Activated T-cell treated with anti-CD3 and anti-CD28 coated beads for 24 hours (primary cell): ENCODE measurements at places on chromosomes 1 and 21.

- no peak for DNase-seq
Measured at GRCh38 chr21:31255896-31256295, 88.2 kb downstream of the TIAM1 start.

DNA sequence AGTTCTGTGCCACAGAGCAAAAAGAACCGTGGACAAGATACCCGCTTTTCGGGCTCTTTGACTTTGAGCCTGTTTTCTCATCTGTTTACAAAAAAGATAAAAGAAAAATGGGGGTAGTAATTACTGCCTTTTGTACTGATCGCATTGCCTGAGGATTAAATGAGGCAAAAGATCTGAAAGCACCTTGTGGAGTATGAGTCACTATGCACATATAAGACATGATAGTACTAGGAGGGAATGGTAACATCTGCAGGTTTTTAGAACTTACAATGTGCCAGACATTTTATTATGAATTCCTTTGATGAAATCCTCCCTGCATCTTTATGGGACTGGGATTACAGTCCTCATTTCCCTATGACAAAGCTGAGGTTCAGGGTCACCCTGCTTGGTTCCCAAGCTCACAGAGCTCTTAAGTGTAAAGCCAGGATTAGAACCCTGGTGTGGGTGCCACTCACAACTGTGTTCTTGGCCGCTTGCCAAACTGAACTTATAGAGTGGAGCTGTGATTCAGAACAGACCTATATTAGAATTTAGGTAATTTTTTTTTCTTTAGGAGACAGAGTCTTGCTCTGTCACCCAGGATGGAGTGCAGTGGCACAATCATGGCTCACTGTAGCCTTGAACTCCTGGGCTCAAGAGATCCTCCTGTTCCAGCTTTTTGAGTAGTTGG, 1.8 kb downstream of the DISC1 start:
- DNase-seq = peak; percentile 54

- DNase-seq = no peak
Measured at GRCh38 chr1:110986407-110986891, 22.7 kb upstream of the LRIF1 start.

DNA sequence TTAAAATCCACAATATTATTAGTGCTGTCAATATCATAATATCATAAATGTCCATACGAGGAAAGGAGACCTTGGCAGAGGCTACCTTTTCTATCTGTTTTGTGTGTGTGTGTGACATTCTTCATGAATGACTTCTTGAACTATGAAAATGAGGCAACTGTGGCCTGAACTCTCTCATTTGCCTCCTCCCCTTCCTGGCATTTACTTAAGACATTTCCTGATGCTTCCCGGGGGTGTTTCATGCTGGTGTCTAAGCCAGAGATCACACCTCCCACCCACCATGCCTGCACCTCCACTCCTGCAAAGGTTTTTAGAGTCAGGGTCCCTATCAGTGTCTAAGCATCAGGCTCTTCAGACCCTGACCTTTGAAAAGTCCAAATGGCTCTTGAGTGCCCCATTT, 420.9 kb downstream of the KIF26B start:
- DNase-seq = no peak

DNA sequence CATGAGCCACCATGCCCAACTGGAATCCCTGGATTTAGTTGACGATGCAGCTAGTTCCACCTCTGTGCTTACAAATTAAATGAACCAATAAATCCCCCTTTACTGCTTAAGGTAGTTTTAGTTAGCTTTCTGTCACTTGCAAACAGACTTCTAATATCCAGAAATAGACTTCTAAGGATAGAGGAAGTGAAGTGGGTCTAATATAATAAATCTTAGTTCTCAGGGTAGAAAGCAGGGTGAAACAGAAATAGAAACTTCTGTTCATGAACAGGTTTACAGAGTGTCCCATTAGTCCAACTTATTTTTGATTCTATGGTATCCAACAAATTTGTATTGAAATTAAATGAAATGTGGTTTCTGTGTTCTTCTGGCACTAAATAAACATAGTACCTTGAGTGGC, 20.1 kb downstream of the BCAS2 start:
- no peak for DNase-seq

- DNase-seq = no peak
Measured at GRCh38 chr1:243508943-243509342, 253.1 kb downstream of the SDCCAG8 start.

DNA sequence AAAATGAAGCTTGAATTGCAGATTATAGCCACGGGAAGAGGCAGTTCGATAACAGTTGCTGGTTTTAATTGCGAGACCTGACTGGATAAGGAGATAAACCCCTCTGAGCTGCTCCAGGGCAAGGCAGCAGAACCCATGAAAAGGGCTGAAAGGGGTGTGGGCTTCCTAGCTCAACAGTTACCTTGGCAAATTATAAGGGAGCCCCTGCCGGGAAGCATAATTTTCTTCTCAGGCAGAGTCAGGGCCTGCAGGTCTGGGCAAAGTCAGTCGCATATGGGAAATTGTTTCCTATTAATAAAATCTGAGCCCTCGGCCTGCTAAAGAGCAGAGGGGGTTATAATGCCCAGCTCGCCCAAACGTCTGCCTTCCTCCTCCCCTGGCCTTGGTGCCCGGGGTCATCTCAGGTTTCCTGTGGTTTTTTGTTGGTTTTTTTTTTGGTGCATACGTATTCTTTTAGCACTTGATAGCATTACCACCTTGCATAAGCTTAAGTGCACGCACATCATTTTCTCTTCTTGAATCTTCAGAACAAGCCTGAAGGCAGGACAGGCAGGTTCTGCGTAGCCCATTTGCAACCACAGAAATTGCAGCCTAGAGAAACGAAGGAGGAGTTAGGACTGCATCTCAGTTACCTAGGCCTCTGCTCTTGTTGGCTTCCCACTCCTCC, 33.9 kb upstream of the SELENON start:
- DNase-seq = no peak

GRCh38 chr1:74395571-74395970, 116.8 kb downstream of the LRRC53 start:
- DNase-seq = no peak

- no peak for DNase-seq
Measured at GRCh38 chr1:215529111-215529510, 38.0 kb upstream of the KCTD3 start.

GRCh38 chr1:198003468-198003867, 86.3 kb downstream of the LHX9 start:
- DNase-seq = no peak

DNA sequence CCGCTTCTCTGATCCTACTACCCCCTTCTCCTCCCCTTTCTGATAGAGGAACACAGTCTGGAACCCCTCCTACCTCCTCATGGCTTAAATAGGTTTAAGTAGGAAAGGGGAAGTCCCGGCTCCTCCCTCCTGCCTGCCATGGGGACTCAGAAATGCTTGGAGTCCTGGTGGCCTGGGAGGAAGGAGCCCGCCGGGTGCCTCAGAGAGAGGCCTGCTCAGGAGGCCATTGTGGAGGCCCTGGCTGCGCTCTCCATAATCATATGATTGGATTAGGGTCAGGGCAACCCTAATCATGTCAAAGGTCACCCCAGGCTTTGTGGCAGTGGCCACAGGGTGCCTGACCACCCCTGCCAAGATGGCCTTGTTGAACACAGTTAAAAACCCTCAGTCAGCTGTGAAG, 29.0 kb downstream of the WNT3A start:
- no peak for DNase-seq

DNA sequence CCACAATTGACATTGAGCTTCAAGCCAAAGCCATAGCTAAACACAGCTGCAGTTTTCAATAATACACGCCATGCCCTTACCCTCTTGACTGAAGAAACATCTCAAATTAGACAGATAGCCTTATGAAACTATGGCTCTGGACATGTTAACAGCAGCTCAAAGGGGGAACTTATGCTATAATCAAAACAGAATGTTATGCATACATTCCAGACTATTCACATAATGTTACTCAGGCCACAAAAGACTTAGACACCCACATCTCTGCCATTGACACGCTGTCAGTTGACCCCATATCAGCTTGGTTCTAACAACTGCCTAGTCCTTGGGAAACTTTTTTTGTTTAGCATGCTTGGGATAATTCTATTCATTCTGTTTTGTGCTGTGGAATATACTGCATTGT, 2.3 kb upstream of the NENF start:
- DNase-seq = no peak

- DNase-seq = no peak
Measured at GRCh38 chr1:106249365-106249764, 807.1 kb upstream of the PRMT6 start.

DNA sequence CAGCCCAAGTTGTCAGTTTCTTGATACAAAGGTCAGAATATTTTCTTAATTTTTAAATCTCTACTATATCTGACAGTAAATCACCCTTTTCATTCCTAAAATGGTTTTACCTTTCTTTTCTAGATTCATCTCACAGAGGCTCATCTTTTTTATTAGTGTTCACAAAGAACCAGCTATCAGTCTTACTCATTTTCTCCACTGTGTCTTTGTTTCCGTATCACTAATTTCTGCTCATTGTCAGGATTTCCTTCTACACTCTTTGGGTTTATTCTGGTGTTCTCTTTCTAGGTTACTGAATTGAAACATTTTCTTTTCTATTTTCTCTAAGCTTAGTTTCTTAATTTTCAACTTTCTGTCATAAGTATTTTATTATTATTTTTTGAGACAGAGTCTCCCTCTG, 8.7 kb downstream of the AGPAT3 start:
- DNase-seq = no peak

DNA sequence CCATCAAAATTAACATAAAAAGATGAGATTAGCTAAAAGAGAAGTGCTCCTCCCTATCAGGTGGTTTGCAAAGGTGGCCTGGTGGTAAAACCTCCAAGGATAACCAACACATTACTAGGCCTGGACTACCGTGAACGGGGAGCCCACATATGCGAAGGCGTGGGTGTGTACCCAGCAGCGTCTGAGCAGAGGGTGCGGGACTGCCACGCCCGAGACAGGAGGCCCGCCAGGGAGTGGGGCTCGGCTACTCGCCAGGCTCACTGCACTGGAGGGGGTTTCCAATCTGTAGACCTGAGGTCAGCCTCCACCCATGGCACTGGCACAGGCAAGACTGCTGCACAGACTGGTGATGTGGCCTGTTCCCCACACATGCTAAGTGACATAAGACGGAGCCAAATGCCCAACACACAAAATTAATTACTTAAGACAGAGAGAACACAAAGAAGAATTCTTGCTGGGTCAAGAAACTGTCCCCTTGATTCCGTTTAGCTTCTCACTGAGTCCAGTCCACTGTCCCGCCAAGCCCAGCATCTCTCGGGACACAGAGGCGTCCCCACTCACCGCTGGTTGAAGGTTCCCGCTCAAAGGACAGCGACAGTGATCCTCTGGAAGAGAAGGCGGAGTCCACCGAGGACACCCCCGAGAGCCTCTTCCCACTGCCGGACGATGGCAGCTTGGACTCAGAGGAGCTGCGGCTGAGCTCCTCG, 23.4 kb downstream of the RIPK4 start:
- DNase-seq = no peak

DNA sequence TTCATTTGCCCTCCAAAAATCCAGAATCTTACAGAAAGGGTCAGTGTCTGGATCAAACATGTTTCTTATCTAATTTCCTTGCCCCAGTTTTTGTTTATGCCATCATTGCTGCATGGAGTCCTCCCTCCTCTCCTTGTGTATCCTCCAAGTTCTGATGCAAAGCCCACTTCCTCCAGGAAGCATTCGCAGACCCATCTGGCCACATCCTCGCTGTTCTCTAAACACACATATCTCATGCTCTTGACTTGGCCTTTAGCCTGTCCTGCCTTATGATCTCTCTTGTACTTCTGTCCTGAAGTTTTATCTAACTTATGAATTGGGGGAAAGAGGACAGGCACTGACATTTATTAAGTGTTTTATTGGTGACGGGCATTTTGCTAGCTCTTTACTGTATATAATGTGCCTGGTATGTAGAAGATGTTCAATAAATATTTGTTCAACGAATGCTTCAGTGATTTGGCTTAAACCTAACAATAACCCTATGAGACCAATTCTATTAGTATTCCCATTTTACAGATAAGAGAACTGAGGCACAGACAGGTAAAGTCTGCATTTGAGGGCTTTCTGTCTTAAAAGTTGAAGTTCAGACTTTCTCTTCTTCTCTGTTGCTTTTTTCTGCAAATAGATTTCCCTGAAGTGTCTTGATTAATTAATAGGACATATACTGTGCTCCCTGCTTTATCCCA, 19.2 kb upstream of the ID3 start:
- no peak for DNase-seq

DNA sequence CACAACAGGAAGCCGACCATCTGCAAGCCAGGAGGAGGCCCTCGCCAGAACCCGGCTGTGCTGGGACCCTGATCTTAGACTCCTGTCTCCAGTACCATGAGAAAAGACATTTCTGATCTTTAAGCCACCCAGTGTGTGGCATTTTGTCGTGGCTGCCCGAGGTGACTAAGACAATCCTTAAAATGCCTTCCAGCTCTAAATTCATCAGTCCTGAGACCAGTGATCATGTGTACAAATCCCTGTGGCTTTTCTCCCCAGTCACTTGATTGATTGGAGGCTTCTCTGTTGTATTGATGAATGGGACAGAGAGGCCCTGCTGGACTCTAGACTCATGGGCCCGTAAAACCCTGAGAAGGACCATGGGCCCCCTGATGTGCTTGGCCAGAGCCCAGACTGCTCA, 36.1 kb downstream of the B3GALT5 start:
- no peak for DNase-seq

DNA sequence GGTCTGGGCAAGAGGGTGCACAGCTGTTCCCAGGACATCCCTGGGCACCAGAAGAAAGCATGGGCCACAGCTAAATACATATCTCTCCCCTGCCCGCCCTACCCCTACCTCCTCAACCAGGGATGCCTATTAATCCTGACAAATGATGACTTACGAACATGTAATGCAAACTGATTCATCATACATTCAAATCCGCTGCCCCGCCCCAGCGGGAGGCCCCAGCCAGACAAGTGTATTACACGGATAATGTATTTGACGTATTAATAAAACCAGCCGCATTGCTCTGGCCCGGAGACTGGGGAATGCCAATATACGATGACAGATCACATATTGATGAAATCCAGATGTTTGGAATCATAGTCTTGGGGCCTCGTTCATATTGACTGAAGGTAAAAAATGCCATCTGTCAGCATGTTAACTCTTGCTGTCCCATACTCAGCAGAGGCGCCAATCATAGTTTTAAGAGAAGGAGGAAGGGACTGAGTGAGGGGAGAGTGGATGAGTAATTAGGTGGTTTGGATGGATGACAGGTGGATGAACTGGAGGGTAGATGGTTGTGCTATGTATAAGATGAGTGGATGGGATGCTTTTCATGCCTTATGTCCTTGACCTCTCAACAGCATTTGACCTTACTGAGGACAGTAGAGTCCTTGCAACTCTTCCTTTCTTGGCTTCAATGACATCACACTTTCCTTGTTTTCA, 68.2 kb downstream of the TMEM53 start:
- no peak for DNase-seq

GRCh38 chr1:93007941-93008577, 46.8 kb upstream of the DIPK1A start:
- no peak for DNase-seq
